ENCODE measurements at places on chromosomes 16 and 17.

DNA sequence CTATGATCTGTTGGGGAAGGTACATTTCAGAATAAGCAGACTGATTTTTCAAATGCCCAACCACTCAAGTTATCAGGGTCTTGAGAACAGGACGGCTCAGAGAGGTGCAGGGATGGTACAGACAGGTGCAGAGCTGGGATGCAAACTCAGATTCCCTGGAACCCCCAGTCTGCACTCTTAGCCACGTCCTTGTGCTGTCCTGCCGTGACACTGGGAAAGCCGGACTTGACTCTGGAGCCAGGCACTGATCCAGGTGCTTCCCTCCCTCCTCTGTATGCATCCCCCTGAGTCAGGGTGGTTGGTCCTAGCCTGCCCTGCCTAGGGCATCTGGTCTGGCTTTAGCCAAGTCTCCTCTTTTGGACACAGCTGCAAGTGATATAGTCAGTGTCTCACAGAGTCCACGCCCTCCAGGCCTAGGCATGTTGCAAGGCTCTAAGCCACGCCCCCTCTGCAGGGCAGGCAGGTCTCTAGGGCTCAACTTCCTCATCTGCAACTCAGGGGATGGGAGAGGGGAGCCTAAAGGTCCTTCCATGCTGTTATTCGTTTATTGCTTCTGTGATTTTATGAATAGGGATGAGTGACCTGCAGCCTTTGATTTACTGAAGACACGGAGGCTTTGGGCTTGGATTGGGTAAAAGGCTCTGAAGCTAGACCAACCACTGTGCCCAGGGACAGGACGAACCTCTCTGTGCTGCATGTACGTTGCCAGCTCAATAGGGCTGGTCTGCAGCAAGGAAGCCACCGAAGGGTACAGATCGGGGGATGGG is 97.3 kb downstream of the SDK2 start:
- no peak overlapping the region for H3K27ac ChIP-seq
- H3K4me3 ChIP-seq: no peak overlapping the region
- DNase-seq: peak; percentile 66
- H3K27me3 ChIP-seq: no peaks in the 10 kb centered on the region
- H3K36me3 ChIP-seq: no peaks in the 10 kb centered on the region

GRCh38 chr17:44071198-44071520 is 624 bp downstream of the G6PC3 start:
- H3K4me3 ChIP-seq: peak overlapping the region; percentile 77
- peaks cover 28% of the 10 kb centered on the region for H3K4me1 ChIP-seq
- H3K27ac ChIP-seq: peak overlapping the region; percentile 66
- H3K36me3 ChIP-seq: peaks cover 19% of the 10 kb centered on the region
- no peak for DNase-seq

DNA sequence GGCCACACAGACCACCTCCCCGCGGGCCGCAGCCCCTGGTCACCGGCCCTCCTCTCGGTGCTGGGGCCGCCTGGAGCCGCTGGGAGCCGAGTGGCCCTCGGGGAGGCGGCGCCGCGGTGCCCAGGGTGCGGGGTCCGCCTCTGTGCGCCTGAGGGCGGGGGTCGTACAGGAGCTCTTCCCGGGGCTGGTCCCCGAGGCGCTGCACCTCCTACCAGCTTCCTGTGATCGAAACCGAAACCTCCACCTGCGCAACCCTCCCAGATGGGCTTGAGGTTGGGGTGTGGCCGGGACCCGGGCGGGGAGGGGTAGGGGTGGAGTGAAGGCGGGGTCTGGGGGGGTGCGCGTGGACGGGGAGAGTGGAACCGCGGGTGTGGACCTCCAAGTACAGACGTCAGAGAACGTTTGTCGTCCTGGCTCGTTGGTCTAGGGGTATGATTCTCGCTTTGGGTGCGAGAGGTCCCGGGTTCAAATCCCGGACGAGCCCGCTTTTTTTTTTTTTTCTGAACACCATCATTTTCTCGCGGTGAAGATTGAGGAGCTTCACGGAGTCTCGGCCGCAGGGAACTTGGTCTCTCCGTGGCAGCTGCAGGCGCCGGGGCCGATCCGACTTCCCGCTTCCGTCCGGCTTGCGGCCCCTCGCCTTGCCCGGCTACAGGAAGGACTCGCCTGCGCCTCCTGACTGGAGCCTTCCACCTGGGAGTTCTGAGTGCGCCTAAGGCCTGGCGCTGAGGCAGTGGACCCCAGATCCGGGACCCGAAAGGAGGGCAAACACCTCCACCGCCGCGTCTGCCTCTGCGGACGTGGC is 23.9 kb downstream of the ZNF213 start:
- H3K4me1 ChIP-seq: peaks cover 7% of the 10 kb centered on the region
- DNase-seq: peak; percentile 86
- no peaks in the 10 kb centered on the region for H3K27me3 ChIP-seq
- peak overlapping the region; percentile 89 for H3K27ac ChIP-seq

- no peak overlapping the region for H3K27ac ChIP-seq
- H3K4me3 ChIP-seq: no peak overlapping the region
Observed at GRCh38 chr16:55294931-55295342, 29.1 kb upstream of the IRX6 start.

DNA sequence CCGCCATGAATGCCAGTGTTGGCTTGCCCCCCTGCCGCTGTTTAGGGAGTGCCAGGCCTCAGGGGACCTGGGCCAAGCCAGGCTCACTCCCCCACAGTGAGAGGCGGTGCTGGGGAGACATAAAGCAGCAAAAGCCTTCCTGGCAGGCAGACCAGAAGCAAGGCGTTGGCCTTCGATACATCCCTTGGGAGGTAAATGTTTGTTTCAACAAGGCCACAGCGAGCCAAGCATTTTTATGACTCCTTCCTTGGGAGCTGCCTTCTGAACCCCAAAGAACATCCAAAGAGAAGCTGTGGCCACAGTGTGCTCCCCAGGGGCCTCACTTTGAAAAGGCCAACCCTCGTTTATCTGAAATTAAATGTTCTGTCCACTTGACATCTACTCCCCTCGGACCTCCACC is 119.7 kb upstream of the CIBAR2 start:
- no peaks in the 10 kb centered on the region for H3K27me3 ChIP-seq
- H3K4me3 ChIP-seq: no peak overlapping the region
- H3K36me3 ChIP-seq: no peaks in the 10 kb centered on the region
- no peak for DNase-seq

DNA sequence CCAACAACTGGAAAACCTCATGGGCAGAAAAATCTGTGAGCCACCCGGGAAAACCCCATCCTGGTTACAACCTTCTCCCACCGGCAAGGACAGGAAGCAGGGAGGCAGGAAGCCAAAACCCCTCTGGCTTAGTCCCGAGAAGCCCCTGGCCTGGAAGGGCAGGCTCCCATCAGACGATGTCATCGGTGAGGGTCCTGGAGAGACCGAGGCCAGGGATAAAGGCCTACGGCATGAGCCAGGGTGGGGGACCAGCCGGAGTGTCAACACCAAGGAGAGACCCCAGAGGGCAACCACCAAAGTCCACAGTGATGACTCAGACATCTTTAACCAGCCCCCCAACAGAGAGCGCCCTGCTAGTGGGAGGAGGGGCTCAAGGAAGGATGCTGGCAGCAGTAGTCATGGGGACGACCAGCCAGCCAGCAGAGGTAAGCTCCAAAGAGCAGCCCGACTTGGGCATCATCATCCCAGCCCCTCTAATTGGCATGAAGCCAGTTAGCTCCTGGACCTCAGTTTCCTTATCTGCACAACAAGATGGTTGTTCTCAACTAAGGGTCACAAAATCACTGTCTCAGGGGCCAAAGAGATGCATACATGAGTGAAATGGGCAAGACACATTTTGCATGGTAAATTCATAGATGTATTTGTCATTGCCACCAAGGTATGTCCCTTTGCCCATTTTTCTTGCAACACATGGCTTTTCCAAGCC is 190.7 kb downstream of the KATNIP start:
- no peak for DNase-seq
- no peaks in the 10 kb centered on the region for H3K27me3 ChIP-seq
- H3K36me3 ChIP-seq: no peaks in the 10 kb centered on the region
- no peak overlapping the region for H3K27ac ChIP-seq
- no peak overlapping the region for H3K4me3 ChIP-seq
- H3K4me1 ChIP-seq: no peaks in the 10 kb centered on the region

- peaks cover 26% of the 10 kb centered on the region for H3K27me3 ChIP-seq
- no peak overlapping the region for H3K27ac ChIP-seq
- no peak overlapping the region for H3K4me3 ChIP-seq
Observed at GRCh38 chr17:8015236-8015956, 13.0 kb downstream of the GUCY2D start.
